ENCODE measurements at places on chromosomes 2 and 18.

- DNase-seq = no peak
These were observed 48.9 kb downstream of the TGIF1 start for GRCh38 chr18:3498698-3499471.

DNA sequence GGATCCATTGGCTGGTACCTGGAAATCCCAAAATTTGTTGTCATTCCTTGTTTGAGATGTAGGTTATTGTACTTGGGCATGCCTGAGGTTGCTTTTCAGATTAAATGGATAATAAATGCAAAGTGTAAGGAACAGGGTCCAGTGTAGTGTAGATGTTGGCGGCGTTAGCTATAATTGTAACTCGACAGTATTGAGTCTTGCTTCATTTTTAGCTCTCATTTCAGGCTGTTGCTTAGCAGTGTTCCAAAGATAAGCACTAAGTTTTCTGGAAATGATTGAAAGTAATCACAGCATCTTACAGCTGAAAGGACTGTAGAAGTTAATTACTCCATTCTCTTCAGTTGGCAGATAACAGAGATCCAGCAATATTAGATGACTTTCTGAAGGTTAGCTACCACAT lies 47.8 kb upstream of the SPTBN1 start:
- DNase-seq = no peak

- DNase-seq = no peak
These were observed 126.7 kb upstream of the MYCN start for GRCh38 chr2:15813481-15814266.

DNA sequence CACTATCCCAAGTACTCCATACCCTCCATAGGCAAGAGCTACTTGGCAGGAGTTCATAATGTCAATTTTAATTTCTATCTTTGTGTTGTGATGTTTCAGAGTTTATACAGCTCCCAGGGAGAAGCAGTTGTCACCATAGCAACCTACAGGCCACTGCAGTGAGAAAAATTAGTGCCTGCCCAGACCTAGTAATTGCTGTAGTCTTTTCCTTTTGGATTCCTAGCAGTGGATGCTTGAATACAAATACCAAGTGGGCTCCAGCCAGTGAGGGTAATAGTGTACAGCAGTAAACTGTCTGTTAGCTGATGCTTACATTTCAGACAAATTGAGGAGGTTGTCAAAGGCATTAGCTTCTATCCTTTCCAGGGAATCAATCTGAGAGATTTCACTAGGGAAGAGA lies 26.7 kb downstream of the LHCGR start:
- DNase-seq = no peak
